Activated B cell treated with CpG ODN at 0.5 μM for 24 hours (primary cell): ENCODE measurements at places on chromosomes 2 and 18. TPM values are rescaled to one million over a fixed set of nuclear protein-coding genes. Genes with fewer than 3 reads are reported as not detected.

- DNase-seq, result no peak
These were observed 49.1 kb downstream of the TFPI start for GRCh38 chr2:187505065-187505672.

DNA sequence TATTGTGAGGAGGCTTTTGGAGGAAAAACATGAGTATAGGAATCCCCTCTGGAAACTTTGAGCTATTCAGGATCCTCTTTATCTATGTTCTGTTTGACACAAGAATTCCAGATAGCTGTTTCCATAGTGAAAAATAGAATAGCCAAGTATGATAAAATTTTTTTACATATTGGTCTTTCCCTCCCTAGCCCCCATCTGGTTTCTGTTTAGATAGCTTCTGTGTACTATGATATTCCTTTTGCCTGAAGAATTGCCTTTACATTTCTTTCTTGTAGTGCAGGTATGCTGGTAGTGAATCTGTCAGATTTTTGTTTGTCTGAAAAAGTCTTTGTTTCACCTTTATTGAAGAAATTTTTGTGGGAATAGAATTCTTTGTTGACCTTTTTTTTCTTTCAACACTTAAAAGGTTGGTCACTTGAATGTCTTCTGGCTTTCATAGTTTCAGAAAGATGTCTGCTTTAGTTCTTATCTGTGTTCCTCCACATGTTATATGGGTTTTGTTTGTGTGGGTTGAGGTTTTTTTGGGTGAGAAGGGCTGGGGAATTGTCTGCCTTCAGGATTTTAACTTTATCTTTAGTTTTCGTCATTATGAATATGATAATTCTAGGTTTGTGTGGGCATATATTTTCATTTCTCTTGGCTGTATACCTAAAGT is 29.9 kb upstream of the FBLN7 start:
- no peak for DNase-seq

GRCh38 chr2:56483081-56483480 is 299.3 kb downstream of the CCDC85A start:
- no peak for DNase-seq

Gene AOX1
- total RNA-seq, result 0.24 TPM in 1 of 2 replicates, not detected in the other

- DNase-seq, result no peak
These were observed 13.7 kb downstream of the GPR17 start for GRCh38 chr2:127659408-127660290.

GRCh38 chr2:98324181-98324580 is 22.1 kb upstream of the CNGA3 start:
- DNase-seq, result no peak

DNA sequence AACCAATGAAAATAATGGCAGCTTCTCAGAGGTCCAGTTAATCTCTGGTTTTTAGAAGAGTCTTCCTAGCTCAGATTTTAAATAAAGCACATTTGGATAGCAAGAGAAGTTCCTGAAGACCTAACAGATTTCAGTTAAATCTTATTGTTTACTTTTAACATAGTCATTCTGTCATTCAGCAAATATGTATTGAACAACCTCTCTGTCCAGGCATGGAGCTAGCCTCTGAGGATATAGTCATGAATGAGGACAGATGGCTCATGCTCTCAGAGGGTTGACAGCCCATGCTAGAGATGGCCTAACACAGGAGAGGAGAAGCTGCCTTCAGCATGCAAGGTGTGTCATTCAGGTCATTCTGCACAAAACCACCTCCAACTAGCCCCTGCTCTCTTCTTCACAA is 6.2 kb downstream of the CCBE1 start:
- DNase-seq, result no peak

Gene CNTNAP5
- not detected in 2 replicates for total RNA-seq

DNA sequence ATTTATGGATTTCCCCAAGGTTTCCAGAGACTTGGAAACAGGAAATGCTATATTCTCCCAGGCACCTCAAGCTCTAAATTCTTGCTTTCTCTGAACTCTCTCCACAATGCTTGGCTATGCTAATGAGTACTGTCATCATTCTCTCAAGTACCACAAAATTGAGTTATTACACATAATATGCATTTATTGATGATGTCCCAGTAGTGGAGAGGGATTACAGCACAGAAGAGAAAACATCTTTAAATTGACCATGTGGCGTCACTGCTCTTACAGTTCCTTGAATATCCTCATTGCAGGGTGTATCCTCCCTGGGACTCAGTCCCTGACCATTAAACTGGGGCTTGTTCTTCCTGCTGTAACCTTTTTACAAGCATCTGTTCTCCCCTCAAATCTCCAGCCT is 681.1 kb upstream of the FANCL start:
- DNase-seq, result no peak

GRCh38 chr2:197130318-197130717 is 180.3 kb downstream of the ANKRD44 start:
- no peak for DNase-seq

Gene TMEM247
- not detected in 2 replicates for total RNA-seq

- no peak for DNase-seq
These were observed 504.4 kb downstream of the RIT2 start for GRCh38 chr18:42611134-42611533.

- DNase-seq, result peak; percentile 49
These were observed 63.6 kb downstream of the CIB4 start for GRCh38 chr2:26577442-26578112.

- no peak for DNase-seq
These were observed 33.0 kb upstream of the MRPL33 start for GRCh38 chr2:27738349-27739057.
